ENCODE measurements at places on chromosomes 12 and 14. TPM values are rescaled to one million over a fixed set of nuclear protein-coding genes. Genes with fewer than 3 reads are reported as not detected.

OVCH1 gene
- not detected for total RNA-seq

GPATCH2L gene
- total RNA-seq: 111 TPM

LRRIQ1 gene
- total RNA-seq: not detected

FAM222A gene
- 3.1 TPM for total RNA-seq

KRT79 gene
- not detected for total RNA-seq

EPYC gene
- not detected for total RNA-seq

- peaks cover 2% of the 10 kb centered on the region for H3K27me3 ChIP-seq
- no peaks in the 10 kb centered on the region for H3K4me1 ChIP-seq
- DNase-seq: no peak
- H3K27ac ChIP-seq: no peak overlapping the region
Measured at GRCh38 chr12:64792128-64792527, 32.3 kb upstream of the TBC1D30 start.

GRCh38 chr12:114611145-114612018, 72.6 kb downstream of the TBX3 start:
- H3K36me3 ChIP-seq: no peaks in the 10 kb centered on the region
- no peaks in the 10 kb centered on the region for H3K27me3 ChIP-seq
- no peaks in the 10 kb centered on the region for H3K4me1 ChIP-seq
- no peak for DNase-seq
- no peak overlapping the region for H3K4me3 ChIP-seq
- no peak overlapping the region for H3K27ac ChIP-seq

- H3K36me3 ChIP-seq: no peaks in the 10 kb centered on the region
- H3K27me3 ChIP-seq: peaks cover 6% of the 10 kb centered on the region
- no peak for DNase-seq
- no peak overlapping the region for H3K4me3 ChIP-seq
- peaks cover 7% of the 10 kb centered on the region for H3K4me1 ChIP-seq
- H3K27ac ChIP-seq: no peak overlapping the region
Measured at GRCh38 chr12:132329720-132330548, 545 bp upstream of the GALNT9 start.

DNA sequence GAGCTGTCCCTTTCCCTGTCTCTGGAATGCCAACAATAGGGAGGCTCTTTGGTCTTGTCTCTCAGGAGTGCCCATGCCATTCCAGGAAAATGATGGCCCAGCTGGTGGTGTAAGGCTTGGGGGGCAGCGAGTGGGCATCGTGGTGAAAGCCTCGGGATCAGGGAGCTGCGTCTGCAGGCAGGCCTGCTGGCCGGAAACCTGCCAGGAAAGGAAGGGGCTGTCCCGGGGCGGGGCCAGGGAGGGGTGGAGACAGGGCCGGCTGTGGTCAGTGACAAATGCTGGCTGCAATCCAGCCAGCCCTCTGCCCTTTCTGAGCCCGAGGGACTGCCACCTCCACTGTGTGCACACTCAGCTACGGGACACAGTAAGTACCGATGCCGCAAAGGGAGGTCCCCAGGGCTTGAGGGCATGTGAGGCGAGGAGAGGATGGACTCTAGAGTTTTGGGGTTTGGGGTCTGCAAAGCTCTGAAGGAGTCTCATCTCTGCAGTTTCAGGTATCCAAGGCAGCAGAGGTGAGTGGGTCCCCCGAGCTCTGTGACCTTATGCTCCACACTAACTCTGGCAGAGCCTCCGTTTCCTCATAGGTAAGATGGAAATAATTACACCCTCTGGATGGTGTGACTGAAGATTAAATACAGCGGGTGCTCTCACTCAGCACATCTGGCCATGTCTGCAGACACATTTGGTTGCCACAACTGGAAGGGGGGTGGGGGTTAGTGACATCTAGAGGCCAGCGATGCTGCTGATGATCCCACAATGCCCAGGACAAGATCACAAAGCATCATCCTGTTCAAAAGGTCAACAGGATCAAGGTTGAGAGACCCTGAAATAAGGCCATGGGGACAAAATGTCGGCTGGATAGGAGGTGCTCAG, at the start of gene SERPINA5:
Gene SERPINA5, plus strand, starts transcription at position 300 of the 873 bp plus-strand sequence. CDS start 5,937 bp downstream, outside the sequence.
- H3K27ac ChIP-seq: no peak within 1 kb of the TSS
- H3K4me1 ChIP-seq: no peaks in the 10 kb centered on the region
- H3K4me3 ChIP-seq: no peak within 1 kb of the TSS
- no peaks in the 10 kb centered on the region for H3K27me3 ChIP-seq

- H3K27ac ChIP-seq: peak within 1 kb of the TSS; percentile 76
- H3K27me3 ChIP-seq: no peaks in the 10 kb centered on the region
- peaks cover 18% of the 10 kb centered on the region for H3K4me1 ChIP-seq
- peak within 1 kb of the TSS; percentile 43 for H3K4me3 ChIP-seq
- peaks cover 22% of the 10 kb centered on the region for H3K36me3 ChIP-seq
Measured at GRCh38 chr12:53727310-53728041, at the start of gene CALCOCO1. Gene CALCOCO1, minus strand, starts transcription at chr12:53727452. Its CDS starts 2,210 bp downstream, at chr12:53725242.

DNA sequence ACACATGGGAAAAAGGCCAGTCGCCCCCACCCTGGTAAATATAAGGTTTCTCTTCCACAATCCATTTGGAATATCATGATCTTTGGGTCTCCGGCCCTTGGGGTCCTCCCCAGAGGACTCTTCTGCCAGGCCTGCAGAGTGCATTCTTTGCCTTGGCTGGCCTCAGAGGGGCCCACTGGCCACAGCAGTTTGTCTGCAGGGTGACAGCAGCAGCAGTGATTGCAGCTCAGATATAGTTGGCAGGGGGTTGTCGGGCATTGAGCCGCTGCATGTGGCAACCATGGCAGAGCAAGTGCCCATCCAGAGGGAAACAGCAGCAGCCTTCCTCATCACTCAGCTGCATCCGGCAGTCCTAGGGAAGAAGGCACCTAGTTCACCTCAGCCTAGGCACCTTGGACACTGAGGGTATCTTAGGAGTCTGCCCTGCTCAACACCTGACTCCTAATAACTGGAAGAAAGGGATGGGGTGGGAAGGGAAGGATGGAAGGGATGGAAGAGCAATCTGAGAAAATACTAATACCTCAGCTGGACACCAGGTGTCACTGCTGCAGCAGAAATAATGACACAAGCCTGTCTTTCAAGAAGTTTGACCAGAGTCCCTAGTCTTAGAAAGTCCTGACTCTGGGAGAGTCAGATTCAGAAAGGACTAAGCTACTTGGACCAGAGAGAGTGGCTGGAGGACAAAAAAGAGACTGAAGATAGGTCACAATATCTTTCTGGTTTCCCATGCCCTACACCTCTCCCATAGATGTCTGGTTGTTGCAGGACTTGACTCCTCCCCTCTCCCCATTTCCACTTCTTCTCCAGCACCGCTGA, 8.9 kb downstream of the AJUBA start:
- no peak overlapping the region for H3K4me3 ChIP-seq
- no peaks in the 10 kb centered on the region for H3K27me3 ChIP-seq
- H3K36me3 ChIP-seq: no peaks in the 10 kb centered on the region
- H3K27ac ChIP-seq: no peak overlapping the region
- no peaks in the 10 kb centered on the region for H3K4me1 ChIP-seq

GRCh38 chr12:114555451-114555850, 128.5 kb downstream of the TBX3 start:
- no peaks in the 10 kb centered on the region for H3K27me3 ChIP-seq
- no peaks in the 10 kb centered on the region for H3K36me3 ChIP-seq
- H3K4me3 ChIP-seq: no peak overlapping the region

- H3K4me1 ChIP-seq: peaks cover 18% of the 10 kb centered on the region
- DNase-seq: no peak
- H3K27ac ChIP-seq: no peak overlapping the region
- H3K4me3 ChIP-seq: no peak overlapping the region
- peaks cover 28% of the 10 kb centered on the region for H3K27me3 ChIP-seq
Measured at GRCh38 chr12:1633459-1633858, 4.4 kb downstream of the WNT5B start.

DNA sequence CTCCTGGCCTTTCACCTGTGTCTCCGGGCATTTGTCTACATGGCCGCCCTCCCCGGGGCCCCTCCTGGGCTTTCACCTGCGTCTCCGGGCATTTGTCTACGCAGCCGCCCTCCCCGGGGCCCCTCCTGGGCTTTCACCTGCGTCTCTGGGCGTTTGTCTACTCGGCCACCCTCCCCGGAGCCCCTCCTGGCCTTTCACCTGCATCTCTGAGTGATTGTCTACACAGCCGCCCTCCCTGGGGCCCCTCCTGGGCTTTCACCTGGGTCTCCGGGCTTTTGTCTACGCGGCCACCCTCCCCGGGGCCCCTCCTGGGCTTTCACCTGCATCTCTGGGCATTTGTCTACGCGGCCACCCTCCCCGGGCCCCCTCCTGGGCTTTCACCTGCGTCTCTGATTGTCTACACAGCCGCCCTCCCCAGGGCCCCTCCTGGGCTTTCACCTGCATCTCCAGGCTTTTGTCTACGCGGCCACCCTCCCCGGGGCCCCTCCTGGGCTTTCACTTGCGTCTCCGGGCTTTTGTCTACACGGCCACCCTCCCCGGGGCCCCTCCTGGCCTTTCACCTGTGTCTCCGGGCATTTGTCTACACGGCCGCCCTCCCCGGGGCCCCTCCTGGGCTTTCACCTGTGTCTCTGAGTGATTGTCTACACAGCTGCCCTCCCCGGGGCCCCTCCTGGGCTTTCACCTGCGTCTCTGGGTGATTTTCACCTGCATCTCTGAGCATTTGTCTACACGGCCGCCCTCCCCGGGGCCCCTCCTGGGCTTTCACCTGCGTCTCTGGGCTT, 68.0 kb upstream of the GALNT9 start:
- DNase-seq: no peak
- no peak overlapping the region for H3K4me3 ChIP-seq
- H3K4me1 ChIP-seq: no peaks in the 10 kb centered on the region
- no peak overlapping the region for H3K27ac ChIP-seq
- H3K27me3 ChIP-seq: peaks cover 2% of the 10 kb centered on the region

DNA sequence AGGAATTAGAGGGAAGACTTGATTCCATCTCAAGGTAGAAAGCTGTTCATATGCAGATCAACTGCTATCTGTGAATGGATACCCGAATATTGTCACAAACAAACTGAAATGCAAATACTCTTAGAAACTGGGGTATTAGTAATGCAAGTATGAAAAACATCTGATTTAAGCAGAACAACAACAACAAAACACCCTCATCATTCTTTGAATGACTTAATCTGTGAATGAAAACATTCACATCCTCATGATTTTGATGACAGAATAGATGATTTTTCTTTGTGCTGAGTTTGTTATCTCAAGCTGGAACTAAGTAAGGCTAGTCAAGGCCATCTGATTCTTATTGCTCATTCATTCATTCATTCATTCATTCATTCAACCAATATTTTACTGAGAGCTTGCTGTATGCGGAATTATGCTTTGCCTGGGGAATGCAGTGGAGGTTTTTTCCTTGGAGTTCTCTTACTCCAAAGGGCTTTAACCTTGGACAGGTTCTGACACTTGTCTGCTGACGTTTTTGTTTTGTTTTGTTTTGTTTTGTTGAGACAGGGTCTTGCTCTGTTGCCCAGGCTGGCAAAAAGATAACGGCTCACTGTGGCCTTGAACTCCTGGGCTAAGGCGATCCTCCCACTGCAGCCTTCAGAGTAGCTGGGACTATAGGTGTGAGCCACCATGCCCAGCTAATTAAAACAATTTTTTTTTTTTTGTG, 23.3 kb downstream of the OR10G3 start:
- no peaks in the 10 kb centered on the region for H3K27me3 ChIP-seq
- no peaks in the 10 kb centered on the region for H3K36me3 ChIP-seq
- H3K4me3 ChIP-seq: no peak overlapping the region

DNA sequence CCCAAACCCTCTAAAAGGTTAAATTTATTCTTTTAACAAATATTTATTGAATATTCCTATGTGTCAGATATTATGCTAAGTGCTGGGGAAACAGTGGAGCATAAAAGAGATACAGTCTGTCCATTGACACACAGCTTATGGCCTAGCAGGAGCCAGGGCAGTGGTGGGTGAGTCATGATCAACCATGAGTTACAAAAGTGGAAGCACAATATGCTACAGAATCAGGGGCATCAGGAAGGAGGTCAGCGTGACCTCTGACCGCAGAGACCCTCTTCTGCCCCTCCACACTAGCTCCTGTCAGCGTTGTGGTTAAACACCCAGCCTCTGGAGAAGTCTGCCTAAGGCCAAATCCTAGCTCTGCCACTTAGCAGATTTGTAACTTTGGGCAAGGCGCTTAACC, 4.7 kb upstream of the PPP1R1A start:
- no peak overlapping the region for H3K4me3 ChIP-seq
- H3K36me3 ChIP-seq: no peaks in the 10 kb centered on the region
- no peak for DNase-seq
- H3K27ac ChIP-seq: no peak overlapping the region
- H3K27me3 ChIP-seq: peaks cover 11% of the 10 kb centered on the region
- peaks cover 7% of the 10 kb centered on the region for H3K4me1 ChIP-seq

DNA sequence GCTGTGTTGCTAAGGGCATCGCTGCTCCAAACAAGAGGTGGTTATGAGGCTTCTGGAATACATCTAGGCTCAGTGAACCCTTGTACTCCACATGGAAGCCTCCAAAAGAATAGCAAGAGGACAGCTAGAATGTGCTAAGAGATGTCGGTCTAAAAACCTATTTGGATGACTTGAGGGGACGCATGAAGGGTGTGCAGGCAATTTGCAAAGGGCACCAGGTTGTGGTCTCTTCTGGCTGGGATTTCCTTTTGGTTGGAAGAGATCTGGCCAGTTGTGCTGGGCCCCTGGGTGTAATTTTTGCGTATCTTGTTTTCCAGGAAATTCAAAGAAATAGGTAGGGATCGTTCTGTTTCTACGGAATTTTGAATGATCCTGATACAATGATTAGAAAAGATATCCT, 4.2 kb downstream of the TTC9 start:
- H3K27me3 ChIP-seq: peaks cover 2% of the 10 kb centered on the region
- H3K4me1 ChIP-seq: peaks cover 17% of the 10 kb centered on the region
- H3K27ac ChIP-seq: no peak overlapping the region
- no peak overlapping the region for H3K4me3 ChIP-seq
- H3K36me3 ChIP-seq: no peaks in the 10 kb centered on the region

DNA sequence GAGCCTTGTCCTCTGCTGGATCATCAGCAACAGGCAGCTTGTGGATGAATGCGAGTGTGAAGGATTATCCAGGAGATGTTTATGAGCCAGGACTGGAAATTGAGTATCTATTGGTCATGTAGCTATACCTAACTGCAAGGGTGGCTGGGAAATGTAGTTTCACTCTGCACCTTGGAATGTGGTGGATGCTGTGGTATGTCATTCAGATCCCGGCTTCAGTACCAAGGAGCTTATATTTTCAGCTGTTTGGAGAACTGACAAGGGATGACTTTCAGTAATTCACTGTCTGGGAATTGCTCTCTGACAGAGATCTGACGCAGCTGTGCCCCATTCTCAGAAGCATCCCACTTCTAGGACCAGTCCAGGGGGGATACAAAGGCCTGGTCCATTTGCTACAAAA, 792.3 kb upstream of the NOVA1 start:
- no peaks in the 10 kb centered on the region for H3K36me3 ChIP-seq
- H3K27me3 ChIP-seq: no peaks in the 10 kb centered on the region
- H3K4me1 ChIP-seq: no peaks in the 10 kb centered on the region
- H3K4me3 ChIP-seq: no peak overlapping the region

DNA sequence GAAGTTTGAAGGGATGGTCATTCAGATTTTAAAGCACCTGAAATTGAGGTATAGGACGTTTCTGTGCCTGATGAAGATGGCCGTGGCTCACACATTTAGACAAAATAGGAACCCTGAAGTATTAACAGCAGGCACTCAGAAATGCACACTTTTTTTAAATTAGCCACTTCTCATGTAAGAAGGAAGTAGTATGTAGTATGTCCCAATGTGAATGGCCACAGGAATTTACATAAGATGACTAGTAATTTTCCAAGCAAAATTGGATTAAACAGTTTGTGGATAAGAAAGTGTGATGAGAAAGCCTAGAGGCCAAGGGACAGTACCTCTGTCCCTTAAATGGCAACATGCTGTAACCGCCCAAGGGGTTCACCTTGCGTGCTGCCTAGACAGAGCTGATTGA, 1.8 kb upstream of the MIS18BP1 start:
- DNase-seq: no peak
- no peak overlapping the region for H3K4me3 ChIP-seq
- no peaks in the 10 kb centered on the region for H3K36me3 ChIP-seq
- H3K4me1 ChIP-seq: peaks cover 16% of the 10 kb centered on the region
- no peak overlapping the region for H3K27ac ChIP-seq
